ENCODE measurements at places on chromosomes 12 and 14.

- DNase-seq: no peak
Measured at GRCh38 chr12:94304012-94304411, 155.6 kb downstream of the PLXNC1 start.

- DNase-seq: no peak
Measured at GRCh38 chr14:103832046-103832445, 15.3 kb downstream of the PPP1R13B start.

DNA sequence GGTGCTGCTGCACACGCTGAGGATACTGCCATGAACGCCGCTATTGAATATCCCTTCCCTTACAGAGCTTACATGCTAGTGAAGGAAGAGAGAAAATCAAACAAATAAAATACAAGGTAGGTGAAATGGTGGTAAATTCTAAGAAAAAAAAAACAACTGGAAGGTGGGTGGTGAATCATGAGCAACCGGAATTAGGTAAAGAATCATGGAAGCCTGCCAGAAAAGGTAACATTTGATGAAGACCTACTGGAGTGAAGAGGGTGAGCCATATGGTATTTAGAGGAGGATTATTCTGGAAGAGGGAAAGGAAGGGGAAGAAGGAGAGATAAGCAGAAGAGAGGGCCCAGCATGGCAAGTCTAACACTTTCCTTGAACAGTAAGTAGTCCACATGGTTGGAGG is 76.1 kb downstream of the LRIG3 start:
- DNase-seq: no peak

DNA sequence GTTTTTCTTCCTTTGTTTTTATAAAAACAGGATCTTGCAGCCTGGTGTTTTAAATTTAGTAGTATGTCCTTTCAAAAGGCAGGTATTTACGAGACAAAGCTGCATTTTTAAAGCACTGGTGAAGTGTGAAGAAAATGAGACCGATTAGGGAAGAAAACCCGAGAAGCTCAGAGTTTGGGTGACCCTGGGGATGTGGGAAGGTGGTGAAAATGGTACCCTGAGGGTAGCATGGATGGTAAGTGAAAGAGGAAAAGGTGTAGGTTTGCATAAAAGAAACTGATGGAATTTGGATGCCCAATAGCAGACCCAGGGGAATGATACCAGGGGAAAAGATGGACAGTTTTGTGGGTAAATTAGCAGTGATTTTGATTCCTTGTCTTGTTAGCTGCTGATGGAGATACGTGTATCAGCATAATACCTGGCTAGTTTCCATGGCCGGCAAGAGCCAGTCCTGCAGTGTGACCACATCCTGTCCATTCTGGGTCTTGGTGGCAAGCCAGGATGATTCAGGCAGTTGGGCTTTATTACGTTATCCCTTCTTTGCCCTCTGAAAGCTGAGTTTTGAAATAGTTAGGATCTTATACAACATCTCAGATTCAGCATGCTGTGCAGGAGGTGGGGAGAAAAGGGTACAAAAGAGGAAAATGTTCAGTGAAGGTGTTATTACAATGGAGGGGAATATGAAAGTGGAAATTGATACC is 8.9 kb downstream of the BICD1 start:
- DNase-seq: peak; percentile 91

DNA sequence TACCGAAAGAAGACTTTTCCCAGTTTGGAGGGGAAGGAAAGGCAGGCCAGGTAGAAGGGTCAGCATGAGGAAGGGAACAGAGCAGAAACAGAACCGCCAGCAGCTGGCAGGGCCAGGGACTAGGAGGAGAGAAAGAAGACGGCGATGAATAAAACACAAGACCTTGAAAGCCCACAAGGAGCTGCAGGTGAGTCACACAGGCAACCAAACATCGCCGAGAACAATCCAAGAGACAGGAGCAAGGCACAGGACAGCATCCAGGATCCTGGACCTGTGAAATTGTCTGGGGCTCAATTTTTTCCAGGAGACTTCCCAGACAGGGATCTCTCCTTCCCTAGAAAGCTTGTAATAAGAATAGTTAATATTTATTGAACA is 47.3 kb downstream of the NUAK1 start:
- no peak for DNase-seq

GRCh38 chr14:37870632-37871346 is 275.4 kb downstream of the TTC6 start:
- no peak for DNase-seq

- DNase-seq: no peak
Measured at GRCh38 chr14:82778601-82779000, 1244.9 kb upstream of the SEL1L start.

Measured in aorta (tissue), 5 donors.